ENCODE measurements at places on chromosomes 6 and 20. TPM values are rescaled to one million over a fixed set of nuclear protein-coding genes. Genes with fewer than 3 reads are reported as not detected.

Gene FOXS1
- total RNA-seq: 0.94 TPM

Gene RPL10A
- 1,379 TPM for total RNA-seq

Gene AURKA
- 121 TPM for total RNA-seq

Gene C6orf89
- total RNA-seq: 17.6 TPM

Gene EPB41L1
- 63.3 TPM for total RNA-seq

Gene TUBB1
- not detected for total RNA-seq

Gene MOG
- total RNA-seq: not detected

Gene AVP
- total RNA-seq: not detected

Gene TOMM6
- 289 TPM for total RNA-seq

Gene MRPL18
- total RNA-seq: 104 TPM

Gene EEF1A2
- total RNA-seq: 141 TPM

Gene EBF4
- total RNA-seq: 2.4 TPM

Gene FGD2
- not detected for total RNA-seq

Gene COL9A1
- total RNA-seq: not detected

Gene FOXO3
- 6.2 TPM for total RNA-seq

Gene FAM217A
- total RNA-seq: not detected

Gene PRPH2
- total RNA-seq: not detected

Gene SCUBE3
- 0.05 TPM for total RNA-seq

Gene FNDC1
- 0.07 TPM for total RNA-seq

Gene EPHA7
- 0.08 TPM for total RNA-seq

Gene MTCH1
- total RNA-seq: 133 TPM

Gene ID4
- total RNA-seq: 2.6 TPM

Gene TMEM200A
- total RNA-seq: not detected

Gene ADGRG6
- 47.1 TPM for total RNA-seq

Gene LPIN3
- total RNA-seq: 8.7 TPM

Gene BFSP1
- 4.5 TPM for total RNA-seq

Gene TTK
- total RNA-seq: 18.4 TPM

Gene CTAGE9
- total RNA-seq: not detected

Gene B3GALT4
- 0.72 TPM for total RNA-seq

Data from A549 treated with CpdA at 1 μM for 4 hours (cell line).